Activated T-cell treated with anti-CD3 and anti-CD28 coated beads for 24 hours (primary cell): ENCODE measurements at places on chromosomes 1 and 21.
A peak's percentile ranks its signal among the peaks of the same experiment; 100 is the strongest.

- no peak for DNase-seq
Measured at GRCh38 chr1:41492341-41492848, 7.9 kb upstream of the EDN2 start.

GRCh38 chr1:237786066-237786719 lies 104.5 kb downstream of the ZP4 start:
- no peak for DNase-seq

GRCh38 chr1:173476665-173477285 lies 360 bp upstream of the PRDX6 start:
- DNase-seq: peak; percentile 79

- no peak for DNase-seq
Measured at GRCh38 chr1:31706384-31707058, 2.7 kb upstream of the COL16A1 start.

GRCh38 chr1:55245781-55246180 lies 30.6 kb upstream of the USP24 start:
- DNase-seq: no peak

DNA sequence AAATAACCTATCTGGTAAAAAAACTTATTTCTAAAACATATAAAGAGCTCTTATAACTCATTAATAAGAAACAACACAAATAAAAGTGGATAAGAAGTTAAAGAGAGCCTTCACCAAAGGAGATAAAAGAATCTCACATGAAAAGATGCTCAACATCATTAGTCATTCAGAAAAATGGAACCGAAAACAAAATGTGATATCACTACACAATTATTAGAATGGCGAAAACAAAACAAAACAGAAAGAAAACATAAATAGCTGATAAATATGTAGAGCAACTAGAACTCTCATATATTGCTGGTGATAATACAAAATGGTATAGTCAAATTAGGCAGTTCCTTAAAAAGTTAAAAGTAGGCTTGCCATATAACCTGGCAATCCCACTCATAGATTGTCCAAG lies 1109.3 kb downstream of the PLA2G4A start:
- no peak for DNase-seq

- no peak for DNase-seq
Measured at GRCh38 chr1:60583696-60584095, 498.7 kb upstream of the NFIA start.

GRCh38 chr1:77290576-77290975 lies 8.8 kb downstream of the AK5 start:
- no peak for DNase-seq
